ENCODE measurements at places on chromosomes 1 and 21.
A peak's percentile ranks its signal among the peaks of the same experiment; 100 is the strongest.

GRCh38 chr1:38567401-38567800 is 292.2 kb downstream of the RRAGC start:
- DNase-seq = no peak

DNA sequence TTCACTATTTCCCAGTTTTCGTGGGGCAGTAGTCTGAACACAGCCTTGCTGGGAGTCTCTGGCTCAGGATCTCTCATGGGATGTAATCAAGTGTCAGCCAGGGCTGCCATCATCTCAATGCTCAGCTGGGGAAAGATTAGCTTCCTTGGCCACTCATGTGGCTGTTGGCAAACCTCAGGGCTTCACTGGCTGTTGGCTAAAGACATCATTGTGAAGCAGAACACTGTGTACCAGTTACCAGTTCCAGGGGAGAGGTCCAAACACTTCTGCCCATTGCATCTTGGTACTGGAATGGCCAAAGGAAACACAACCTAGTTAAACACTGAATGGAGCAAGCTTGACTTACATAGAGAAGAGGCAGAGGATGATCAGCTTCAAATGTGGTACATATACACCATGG is 33.7 kb downstream of the AADACL4 start:
- no peak for DNase-seq

GRCh38 chr21:38992737-38993136 is 187.0 kb downstream of the ETS2 start:
- no peak for DNase-seq

GRCh38 chr21:45318556-45319404 is 31.1 kb upstream of the POFUT2 start:
- DNase-seq = no peak

DNA sequence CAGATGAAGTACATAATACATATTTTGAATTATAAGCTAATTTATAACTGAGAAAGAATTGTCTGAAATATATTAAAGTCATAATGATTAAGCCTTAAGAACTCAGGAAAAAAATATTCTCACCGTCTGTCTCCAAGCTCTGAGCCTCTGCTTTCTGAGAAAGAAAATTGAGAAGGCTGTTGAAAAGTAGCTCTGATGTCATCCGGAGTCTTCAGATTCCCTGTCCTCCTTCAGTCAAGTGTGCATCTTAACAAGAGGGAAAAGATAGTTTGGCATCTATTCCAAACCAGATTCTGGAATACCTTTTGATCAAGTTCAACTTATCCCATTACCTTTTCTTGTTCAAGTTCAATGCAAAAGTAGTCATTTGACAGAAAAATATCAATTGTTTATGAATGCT is 50.6 kb downstream of the NRIP1 start:
- DNase-seq = no peak

GRCh38 chr1:63790989-63791388 is 17.2 kb downstream of the ROR1 start:
- no peak for DNase-seq

- DNase-seq = no peak
These were observed 60.1 kb downstream of the SDCCAG8 start for GRCh38 chr1:243315893-243316292.

DNA sequence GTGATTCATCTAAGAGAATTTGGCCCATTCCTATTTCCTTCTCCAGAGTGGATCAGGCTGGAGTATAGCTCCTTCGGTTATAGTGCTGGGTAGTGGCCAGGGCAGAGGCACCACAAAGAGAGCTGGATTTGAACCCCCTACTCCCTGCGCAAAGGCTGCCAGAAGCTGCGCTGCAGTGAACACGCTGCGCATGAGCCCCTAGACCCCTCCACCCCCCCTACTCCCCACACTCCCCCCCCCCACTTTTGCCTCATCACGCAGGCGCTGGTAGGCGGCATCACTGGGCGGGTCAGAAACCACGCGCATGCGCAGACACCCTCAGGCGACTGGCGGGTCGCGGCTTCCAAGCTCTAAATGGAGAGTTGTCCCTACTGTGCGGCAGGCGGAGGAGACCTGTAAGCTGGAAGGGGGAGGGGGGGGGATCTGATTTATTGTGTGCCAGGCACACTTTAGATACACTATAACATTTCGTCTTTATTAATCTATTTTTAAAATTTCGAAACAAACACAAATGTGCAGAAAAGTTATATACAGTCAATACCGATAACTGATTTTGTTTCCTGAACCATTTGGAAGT is 38.7 kb upstream of the HMGN1 start:
- DNase-seq = peak; percentile 92

GRCh38 chr21:26130249-26130881 is 40.2 kb downstream of the APP start:
- no peak for DNase-seq

GRCh38 chr1:23528250-23528978 is 2.6 kb downstream of the E2F2 start:
- peak; percentile 51 for DNase-seq

- no peak for DNase-seq
These were observed 13.4 kb downstream of the LRRC8D start for GRCh38 chr1:89834083-89834704.

DNA sequence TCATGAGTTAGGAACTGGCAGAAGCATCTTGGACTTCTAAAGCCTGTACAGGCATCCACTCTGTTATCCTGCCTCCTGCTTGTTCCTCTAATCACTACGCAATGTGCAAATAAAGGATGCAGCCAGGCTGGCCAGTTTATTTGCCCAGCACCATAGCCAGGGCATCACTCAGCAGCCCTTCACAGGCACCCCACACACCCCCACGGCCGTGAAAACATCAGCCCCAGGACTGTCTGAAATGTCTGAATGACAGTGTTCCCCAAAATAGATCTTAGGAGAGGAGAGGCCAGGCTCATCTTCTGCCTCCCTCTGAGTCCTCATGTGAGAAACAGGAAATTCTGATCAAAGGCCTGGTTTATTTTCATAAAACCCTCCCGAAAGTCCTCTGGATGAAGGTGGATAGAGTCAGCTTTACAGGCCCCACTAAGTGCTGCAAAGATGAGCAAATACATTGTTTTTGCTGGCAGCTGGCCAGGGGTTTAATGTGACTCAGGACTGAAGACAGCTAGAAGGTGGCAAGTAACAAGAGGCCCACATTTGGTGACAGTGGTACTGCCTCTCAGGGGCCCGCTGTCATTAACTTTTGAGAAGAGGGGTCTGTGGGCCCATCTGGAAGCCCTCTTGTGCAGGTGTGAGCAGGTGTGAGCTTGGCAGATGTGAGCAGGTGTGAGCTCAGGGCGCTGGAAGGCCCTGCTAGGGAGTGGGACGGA is 32.9 kb downstream of the GRHL3 start:
- DNase-seq = no peak

DNA sequence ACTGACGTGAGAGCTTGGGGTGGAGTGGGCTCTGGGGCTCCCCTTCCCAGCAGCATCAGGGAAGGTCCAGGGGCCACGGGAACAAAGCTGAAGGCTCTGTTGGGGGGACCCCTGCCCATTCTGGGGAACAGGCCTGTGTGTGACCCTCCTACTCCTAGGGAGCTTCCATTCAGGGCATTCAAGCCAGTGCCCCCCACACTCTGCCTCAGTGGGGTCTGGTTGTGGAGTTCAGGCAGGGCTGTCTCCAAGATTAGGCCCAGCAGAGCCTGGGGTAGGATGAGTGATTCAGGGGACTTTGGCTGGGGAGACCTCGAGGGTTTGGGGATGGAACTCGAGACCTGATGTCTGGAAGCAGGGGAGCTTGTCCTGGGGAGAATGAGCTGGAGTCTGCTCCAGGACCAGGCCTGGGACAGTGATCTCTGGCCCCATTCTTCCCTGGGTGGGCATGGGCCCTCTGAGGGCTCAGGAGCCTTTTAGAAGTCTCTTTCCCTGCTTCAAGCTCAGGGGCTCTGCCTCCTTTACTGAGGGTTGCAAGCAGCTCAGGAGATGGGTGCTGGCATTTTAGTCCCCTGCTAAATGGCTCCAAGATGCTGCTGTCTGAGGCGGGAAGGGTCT is 81.7 kb downstream of the PTPRU start:
- no peak for DNase-seq

DNA sequence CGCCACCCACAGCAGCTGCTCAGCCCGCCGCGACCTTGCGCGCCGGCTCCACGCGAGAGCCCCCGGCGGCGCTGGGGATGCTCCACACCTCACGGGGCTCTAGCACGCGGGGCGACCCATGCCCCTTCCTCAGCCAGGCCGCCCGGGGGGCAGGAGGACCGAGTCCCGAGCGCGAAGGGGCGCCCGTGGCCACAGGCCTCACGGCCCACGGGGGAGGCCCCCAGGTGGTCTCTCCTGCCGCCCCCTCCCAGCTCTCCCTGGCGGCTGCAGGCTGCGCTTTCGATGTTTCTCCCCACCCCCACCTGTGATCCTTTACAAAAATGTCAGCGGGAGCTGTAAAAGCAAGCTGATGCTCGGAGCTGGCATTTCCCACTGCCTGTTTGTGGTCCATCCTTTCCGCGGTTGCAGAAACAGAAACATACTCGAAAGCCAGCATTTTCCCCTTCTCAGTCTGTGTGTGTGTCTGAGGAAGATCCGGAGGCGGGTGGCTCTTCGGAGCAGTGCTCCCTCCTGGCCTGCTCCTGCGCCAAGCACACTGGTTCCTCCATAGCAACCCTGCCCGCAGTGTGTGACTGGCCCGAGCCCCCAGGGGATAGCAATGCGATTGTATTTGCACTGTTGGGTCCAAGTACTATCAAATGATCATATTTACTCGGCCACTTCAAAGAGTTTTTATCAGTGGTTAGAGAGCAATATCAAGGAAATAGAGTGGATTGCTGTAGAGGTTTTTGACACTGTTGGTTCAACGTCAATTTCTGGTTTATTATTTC is 2.1 kb downstream of the KIF26B start:
- DNase-seq = no peak

GRCh38 chr1:93620841-93621210 is 60.8 kb downstream of the BCAR3 start:
- no peak for DNase-seq

- DNase-seq = no peak
These were observed 232.9 kb downstream of the SMYD3 start for GRCh38 chr1:246274186-246274585.

GRCh38 chr1:150550222-150551050 is 1.2 kb downstream of the ADAMTSL4 start:
- no peak for DNase-seq

DNA sequence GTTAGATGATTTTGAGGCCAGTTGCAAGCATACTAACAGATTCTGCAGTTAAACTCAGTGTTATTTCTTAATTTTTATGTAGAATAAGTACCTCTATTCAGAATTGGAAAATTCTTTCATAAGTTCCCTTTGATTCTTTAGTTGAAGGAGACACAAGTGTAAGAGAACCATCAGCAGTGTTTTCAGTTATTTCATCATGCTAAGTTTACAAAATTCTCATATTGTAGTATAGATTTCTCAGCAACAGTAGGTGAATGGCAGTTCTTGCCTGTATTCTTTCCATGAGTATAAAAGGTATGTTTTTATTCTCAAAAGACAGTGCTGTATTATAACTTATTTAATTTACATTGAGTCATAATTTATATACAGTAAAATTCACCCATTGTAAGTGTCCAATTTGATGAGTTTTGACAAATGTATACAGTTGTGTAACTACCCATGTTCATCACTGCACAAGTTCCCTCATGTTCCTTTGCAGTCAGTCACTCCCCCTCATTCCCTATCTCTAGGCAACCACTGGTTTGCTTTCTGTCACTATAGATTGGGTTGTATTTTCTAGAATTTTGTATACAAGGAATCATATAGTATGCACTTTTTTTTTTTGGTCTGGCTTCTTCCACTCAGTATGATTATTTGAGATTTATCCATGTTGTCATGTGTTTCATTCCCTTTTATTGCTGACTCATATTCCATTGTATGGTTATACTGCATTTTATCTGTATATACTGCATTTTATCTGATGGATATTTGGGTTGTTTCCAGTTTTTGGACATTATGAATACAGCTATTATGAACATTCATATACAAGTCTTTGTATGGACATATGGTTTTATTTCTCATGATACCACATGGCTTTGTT is 3.9 kb downstream of the RPS6KC1 start:
- no peak for DNase-seq

DNA sequence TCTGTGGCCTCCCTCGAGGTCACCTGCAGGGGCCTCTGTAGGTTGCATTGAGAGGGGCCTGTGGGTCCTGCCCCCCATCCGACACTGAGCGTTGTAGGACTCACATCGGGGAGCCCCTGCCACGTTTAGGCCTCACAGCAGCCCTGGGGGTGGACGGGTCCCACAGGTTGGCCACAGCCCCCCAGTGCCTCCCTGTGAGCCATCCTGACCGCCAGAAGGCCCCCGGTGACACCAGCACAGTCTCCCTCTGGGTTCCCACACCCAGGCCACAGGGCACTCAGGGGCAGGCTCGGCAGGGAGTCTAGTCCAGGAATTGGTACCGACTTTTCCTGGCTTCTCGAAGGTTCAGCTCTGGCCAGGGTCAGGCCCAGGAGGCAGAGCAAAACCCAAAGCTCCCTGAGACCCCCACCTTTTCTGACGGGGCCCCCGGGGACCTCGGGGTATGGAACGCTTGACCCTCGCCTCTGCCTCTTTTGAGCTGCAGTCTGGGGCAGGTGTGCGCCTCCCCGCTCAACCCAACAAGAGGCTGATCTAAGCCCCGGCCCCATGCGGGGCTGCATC is 13.9 kb upstream of the POFUT2 start:
- no peak for DNase-seq

DNA sequence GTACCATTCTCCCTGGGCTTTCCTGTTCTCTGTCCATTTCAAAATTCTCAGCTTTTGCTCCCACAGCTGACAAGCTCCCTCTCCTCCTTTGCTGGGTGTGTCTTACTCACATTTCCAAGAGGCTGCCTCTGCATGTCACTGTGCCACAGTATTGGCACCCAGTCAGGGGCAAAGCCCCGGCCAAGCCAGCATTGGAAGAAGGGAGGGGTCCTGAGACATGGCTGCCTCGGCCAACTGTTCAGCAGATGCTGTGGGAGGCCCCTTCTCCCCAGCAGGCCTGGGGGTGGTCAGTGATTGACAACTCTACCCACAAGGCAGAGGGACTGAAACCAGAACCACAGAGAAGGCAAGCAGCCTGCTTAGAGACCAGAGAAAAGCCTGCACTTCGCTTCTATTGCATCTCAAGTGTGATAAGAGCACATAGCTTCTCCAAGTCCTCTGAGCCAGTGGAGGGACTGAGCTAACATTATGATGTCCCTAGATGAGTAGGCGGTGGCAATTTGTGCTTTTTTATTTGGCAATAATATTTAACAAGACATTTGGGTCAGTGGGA is 294.1 kb downstream of the SIPA1L2 start:
- no peak for DNase-seq

DNA sequence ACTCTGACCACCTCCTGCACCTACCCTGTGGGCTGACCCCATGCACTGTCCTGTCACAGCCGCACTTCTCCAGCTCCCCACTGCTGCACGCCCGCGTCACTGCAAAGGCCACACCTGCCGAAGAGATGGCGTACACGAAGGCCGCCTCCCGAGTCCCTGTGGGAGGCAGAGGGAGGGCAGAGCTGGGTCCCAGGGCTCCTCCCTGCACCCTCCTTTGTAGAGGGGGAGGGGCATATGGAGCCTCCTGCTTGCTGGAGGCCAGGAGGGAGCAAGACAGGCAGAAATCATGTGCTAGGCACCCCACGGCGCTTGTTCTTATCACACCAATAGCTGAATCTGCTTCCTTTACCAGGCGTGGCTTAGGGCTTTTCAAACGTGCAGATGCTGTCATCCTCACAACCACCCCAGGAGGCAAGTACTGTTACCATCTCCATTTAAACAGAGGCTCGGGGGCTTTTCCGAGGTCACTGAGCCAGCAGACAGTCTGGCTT is 21.4 kb downstream of the WNT4 start:
- DNase-seq = no peak

GRCh38 chr1:156070548-156070947 is 9.6 kb downstream of the RAB25 start:
- no peak for DNase-seq
